ENCODE measurements at places on chromosomes 2 and 18.

GRCh38 chr18:23669804-23670405 lies 7.2 kb upstream of the ANKRD29 start:
- DNase-seq = no peak

- DNase-seq = no peak
These were observed 343.8 kb downstream of the SUCLG1 start for GRCh38 chr2:84115173-84115857.

GRCh38 chr2:143833015-143833660 lies 686.8 kb downstream of the ZEB2 start:
- no peak for DNase-seq

DNA sequence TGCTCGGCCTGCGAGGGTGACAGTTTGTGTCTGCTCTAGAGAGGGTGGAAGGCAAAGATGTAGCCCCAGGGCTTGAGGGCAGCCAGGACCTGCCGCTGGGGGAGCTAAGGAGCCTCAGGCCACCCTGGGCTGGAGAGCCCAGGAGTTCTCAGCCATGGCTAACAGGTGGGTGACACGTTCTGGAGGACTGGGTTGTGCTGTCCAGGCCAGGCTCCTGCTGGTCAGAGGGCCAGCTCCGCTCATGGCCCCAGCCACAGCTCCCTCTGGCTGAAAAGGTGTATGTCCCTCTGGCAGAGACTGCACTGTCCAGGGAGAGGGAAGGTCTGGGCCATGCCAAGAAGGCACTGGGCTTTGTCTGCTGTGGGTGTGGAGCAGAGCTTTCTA lies 19.2 kb downstream of the TMEM185B start:
- no peak for DNase-seq

DNA sequence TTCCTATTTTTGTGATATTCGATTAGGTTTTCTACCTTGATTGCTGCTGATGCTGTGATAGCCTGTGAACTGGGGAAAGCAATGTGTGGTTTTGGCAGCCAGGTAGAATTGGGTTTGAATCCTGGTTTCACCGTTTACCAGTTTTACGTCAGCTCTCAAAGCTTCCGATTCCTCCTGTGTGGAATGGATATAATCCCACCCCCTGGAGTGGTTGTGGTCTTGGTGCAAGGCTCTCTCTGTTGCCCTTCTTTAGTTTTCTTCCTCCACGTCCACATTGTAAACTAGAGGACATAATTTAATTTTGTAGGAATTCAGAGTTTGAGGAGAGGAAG lies 45.0 kb downstream of the PHLPP1 start:
- no peak for DNase-seq

- DNase-seq = no peak
These were observed 687.8 kb downstream of the NUP35 start for GRCh38 chr2:183812091-183812490.

GRCh38 chr2:25481381-25482300 lies 139.9 kb upstream of the DNMT3A start:
- DNase-seq = no peak

- DNase-seq = no peak
These were observed 3.2 kb downstream of the STRN start for GRCh38 chr2:36963106-36963505.

- no peak for DNase-seq
These were observed 2106.6 kb upstream of the CELF4 start for GRCh38 chr18:39672171-39672570.

- no peak for DNase-seq
These were observed 252.5 kb upstream of the SP5 start for GRCh38 chr2:170462433-170463205.

- no peak for DNase-seq
These were observed 149.4 kb downstream of the EPHA4 start for GRCh38 chr2:221422516-221423209.

DNA sequence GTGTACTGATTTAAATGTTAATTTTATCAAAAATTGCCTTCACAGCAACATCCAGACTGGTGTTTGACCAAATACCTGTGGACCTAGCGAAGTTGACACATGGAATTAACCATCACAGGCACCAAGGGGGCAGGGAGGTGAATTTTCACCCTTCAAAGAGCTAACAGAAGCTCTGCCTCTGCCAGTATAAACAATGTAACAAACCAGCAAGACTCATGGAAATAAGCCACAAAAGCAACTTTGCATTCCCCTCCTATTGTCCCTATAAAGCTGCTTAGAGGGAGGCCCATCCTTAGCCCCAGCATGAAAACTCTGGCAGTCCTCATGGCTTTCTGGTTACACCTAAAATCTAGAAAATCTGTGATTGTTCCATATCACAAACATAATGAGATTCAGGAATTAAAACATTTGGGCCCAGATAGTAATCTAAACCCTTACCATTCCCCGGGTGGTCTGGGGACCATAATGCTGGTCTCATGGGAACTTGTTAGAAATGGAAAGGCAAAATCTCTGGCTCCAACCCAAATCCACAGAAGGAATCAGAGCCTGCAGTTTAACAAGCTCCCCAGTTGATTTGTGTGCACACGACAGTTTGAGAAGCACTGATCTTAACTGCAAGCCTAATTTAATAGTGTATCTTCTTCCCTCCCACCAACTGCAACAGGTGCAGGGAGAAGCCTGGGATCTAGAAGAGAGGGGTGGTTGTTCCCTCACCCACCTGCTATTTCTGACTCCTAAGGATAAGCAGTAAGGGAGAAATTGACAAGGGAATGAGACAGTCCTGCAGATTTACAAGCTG lies 23.1 kb downstream of the SERPINB11 start:
- no peak for DNase-seq

DNA sequence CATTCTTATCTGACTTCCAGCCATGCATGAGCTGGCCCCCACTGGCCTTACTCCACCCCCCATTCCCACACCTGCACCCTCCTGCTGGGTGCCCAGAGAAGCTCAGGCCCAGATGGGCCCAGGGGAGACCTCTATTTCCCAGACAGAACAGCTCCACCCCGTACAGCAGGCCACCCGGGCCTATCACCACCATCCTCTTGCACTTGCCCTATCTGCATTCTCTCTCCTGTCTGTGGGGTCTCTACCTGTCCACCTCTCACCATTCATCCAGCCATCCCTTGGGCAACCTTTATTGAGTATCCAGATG lies 25.3 kb upstream of the TNS1 start:
- no peak for DNase-seq

All from CD4-positive, alpha-beta T cell treated with Interleukin-10 for 1 hour (primary cell).